NCI-H446 (cell line): ENCODE measurements at places on chromosomes 4 and X.
A peak's percentile ranks its signal among the peaks of the same experiment; 100 is the strongest.

DNA sequence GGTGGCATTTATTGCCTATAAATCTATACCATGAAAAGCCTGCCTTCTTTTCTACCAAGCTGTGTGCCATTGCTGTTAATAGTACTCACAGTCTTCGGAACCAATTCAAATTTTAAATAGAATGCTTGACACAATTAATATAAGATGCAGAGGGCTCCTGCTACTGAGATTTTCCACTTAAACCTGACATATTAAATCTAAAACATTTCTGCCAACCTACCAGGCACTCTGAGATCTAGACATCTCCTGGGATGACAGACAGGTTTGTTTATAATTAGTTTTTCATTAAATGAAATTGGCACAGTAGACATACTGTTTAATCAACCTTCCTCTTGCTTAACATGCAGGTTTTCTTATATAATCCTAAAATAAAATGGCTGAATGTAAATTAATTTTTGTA is 117.3 kb upstream of the CBR4 start:
- no peak for DNase-seq

DNA sequence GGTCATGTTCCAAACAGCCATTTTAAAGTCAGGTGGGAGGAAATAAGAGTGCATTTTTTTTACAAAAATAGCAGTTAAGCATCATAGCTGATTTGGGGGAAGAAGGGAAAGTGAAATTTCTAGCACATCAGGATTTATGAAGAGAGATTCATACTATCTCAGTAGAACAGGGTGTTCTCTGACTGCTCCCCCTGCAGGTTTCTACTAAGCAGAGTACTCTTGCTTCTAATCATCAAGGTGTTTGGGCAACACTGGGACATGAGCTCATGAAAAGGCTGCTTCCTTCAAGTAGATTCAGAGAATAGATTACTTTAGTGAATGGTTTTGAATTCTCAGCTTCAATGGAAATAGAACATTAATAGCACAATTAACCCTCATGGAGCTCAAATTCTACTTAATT is 591.4 kb upstream of the PCDH10 start:
- DNase-seq, result no peak

DNA sequence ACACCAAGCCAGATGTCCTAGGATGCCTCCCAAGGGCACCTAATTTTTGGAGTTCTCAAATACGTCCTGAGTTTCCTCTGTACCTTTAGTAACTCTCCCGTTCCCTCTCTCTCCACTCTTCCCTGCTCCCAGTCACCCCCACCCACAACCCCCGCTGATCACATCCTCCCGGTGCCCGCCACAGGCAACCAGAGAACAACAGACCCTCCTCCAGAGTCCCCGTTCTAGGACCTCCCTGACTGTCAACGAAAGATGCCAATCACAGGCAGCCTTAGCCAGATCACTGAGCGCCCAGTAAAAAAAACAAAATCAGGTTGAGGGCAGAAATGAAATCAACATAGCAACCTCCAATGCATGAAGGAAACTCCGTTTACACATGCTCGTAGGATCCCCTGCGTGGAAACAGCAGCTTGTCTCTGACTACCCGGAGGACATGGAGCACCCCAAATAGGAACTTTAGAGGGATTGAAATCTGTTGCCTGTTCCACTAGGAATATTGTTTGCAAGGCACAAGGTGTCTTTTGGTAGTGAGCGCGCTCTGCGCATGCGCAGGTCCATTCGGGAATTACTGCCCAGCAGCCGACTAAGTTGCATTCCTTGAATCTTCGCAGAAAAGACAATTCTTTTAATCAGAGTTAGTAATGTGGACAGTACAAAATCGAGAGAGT is at the start of gene GABRB1:
Gene GABRB1, plus strand, starts transcription at position 557 of the 668 bp plus-strand sequence.
- peak; percentile 21 for DNase-seq

- no peak for DNase-seq
These were observed 189.1 kb upstream of the RBPJ start for GRCh38 chr4:26131711-26132110.

DNA sequence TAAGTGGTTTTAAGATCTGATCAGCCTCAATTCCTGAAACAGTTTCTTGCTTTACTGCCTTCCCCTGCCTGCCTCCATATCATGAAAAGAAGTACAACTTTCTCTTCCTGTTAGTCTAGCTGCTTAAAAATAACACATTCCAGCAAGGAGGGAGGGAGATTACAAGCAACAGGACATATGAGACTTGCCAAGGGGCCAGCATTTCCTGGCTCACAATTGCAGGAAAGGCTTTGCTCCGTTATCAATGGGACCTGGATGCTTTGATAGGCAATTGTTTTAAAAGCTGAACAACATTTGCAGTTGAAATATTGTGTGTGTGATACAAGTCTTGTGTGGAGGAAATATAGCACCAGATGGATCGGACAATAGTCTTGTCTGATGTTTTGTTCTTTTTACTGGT is 425.0 kb downstream of the FAT4 start:
- no peak for DNase-seq

DNA sequence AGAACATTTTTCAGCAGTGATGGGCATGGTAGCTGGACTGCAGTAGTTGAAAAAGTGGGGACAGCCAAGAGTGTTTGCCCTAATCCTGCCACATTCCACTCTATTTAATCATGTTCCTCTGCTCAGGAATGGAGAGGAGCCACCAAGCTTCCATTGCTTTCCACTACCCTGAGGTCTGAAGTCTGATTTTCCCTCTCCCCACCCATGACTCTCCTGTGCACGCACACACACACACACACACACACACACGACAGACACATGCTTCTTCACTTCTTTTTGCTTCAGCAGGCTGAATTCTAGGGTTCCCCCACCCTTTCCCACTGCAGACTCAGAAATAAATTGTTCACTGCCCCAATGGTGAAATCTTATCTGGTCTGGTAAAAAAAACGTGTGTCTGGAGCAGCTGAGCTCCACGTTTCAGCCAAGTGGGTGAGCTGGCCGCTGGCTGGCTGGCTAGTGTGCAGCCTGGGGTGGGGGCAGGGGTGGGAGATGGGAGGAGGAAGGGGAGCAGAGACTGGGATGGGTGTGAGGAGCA is 142.7 kb upstream of the NALF2 start:
- DNase-seq, result no peak

DNA sequence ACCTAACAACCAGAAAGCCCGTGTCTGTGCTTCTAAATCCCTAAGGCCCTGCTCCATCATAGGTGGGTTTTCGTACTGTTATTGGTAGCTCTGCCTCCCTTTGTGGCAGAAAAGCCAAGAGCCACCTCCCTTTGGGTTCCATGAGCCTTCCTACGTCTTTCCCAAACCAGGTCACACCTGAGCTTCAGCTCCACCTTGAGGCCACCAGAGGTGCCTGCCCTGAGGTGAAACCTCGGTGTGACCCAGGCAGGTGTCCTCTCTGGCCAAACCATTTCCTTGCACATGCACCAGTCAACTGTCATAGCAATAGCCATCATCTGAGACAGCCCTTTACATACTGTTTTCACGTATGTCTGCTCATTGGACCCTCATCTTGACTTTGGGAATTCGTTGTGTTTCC is 188.0 kb upstream of the RBPJ start:
- DNase-seq, result no peak

- peak; percentile 11 for DNase-seq
These were observed 51.2 kb upstream of the SHISA3 start for GRCh38 chr4:42345962-42346544.

GRCh38 chr4:58688568-58688967 is 1578.4 kb upstream of the IGFBP7 start:
- DNase-seq, result no peak

GRCh38 chrX:43840265-43840664 is 42.0 kb downstream of the MAOB start:
- no peak for DNase-seq

DNA sequence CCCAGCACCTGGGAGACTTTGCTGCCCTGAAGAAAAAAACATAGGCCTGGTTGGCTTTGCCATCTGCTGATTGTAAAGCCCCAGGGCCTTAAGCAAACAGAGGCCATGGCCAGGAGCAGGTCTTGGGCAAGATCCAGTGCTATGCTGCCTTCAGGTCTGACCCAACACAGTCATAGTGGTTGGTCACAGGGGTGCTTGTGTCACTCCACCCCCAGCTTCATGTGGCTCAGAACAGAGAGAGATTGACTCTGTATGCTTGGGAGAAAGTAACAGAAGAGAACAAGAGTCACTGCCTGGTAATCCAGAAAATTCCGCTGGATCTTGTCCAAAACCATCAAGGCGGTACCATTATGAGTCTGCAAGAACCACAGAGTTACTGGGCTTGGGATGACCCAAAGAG is 24.4 kb upstream of the SMARCA5 start:
- DNase-seq, result no peak

GRCh38 chr4:10129196-10130177 is 12.9 kb upstream of the WDR1 start:
- DNase-seq, result no peak

DNA sequence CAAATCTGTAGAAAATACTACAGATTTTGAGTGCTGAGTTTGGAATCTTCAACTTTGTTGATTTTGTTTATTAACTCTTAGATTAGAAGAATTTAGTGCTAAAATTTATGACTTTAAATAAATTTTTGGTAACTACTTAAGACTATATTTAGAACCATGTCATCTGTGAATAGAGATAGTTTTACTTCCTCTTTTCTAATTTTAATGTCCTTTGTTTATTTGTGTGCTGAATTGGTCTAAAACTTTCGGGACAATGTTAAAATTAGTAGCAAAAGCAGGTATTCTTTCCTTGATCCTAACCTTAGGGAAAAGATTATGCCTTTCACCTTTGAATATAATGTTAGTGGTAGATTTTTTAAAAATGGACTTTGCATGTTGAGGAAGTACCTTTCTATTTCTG is 119.7 kb upstream of the CXorf51A start:
- DNase-seq, result no peak

DNA sequence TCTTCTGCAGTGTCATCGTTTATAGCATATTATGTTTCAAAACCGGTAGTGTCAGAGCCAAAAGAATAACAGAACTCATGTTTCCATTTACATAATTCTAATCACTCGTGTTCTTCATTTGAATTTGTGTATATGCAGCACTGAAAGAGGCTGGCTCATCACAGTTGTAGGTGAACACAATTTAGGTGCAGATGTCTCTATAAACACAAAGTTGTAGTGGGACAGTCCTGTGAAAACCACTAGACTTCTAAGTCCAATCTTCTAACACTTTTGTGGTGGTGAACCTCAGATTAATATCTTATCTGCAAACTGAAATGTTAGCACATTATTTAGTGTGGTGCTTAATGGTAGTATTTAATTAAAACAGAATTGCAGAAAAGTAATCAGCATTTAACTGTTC is 872.4 kb downstream of the C4orf33 start:
- DNase-seq, result no peak

- no peak for DNase-seq
These were observed 55.8 kb downstream of the WWC2 start for GRCh38 chr4:183154701-183155391.

- no peak for DNase-seq
These were observed 37.4 kb downstream of the CCKAR start for GRCh38 chr4:26452565-26453531.

DNA sequence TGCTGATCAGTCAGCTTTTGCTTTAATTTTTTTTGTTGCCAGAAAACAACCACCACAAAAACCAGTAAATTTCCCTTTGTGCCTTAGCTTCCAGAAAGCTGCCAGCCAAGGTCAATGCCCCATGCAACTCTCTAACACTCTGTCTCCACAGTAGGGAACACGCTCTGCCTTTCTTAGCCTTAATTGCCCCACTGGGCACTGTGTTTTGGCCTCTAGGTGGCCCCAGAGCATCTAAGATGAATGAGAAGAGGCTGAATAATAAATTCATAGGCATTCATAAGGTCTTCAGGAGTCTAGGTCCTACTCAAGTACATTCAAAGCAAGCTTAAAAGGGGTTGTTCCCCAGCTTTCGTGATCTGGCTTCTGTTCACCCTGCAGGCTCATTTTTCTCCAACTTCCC is 57.7 kb upstream of the PASD1 start:
- DNase-seq, result no peak

GRCh38 chr4:15918484-15919129 is 19.9 kb downstream of the FGFBP1 start:
- no peak for DNase-seq

GRCh38 chr4:71614621-71615020 is 169.3 kb downstream of the GC start:
- DNase-seq, result no peak

- no peak for DNase-seq
These were observed 91.7 kb downstream of the CORIN start for GRCh38 chr4:47746122-47746521.

DNA sequence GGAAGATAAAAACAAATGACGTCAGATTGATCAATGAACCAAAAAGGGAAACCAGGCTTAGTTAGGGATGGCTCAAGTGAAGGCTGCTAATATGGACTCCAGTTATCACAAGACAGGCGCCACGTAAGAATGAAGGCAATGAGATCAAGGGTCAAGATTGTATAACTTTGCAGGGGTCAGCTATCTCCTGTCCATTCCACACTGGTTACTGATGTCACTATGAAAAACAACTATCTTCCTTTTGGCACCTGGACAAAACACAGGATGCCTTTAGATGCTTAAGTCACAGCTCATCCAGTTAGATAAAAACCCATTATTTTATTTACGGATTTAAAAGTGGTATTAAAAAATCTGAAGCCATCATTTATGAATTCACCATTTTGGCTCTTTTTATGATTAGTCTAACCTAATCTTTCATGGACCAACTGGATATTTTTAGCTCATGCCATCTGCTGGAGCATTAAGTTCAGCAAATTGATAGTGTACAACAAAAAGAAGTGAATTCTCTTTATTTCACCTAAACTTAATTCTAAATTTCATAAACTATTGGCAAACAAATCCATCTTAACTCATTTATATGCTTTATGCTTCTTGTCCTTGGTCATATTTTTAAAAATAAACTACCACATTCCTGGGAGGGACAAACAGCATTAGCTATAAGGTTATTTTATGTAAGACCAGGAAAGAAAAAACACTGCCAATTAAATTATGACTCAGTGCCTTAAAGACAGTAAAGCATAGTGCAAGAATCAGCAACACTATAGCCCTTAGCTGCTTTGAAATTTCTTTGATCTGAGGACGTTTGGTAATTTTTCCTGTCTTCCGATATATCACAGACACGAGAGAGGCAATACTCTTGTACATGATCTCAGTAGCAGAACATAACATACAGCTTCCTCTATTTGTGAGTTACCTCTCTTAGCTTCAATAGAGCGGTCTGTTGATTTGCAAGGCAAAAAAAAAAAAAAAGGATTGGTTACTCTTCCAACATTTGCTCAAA is 27.0 kb downstream of the DHX15 start:
- no peak for DNase-seq

- DNase-seq, result no peak
These were observed 767.2 kb downstream of the RAB28 start for GRCh38 chr4:12716896-12717295.

DNA sequence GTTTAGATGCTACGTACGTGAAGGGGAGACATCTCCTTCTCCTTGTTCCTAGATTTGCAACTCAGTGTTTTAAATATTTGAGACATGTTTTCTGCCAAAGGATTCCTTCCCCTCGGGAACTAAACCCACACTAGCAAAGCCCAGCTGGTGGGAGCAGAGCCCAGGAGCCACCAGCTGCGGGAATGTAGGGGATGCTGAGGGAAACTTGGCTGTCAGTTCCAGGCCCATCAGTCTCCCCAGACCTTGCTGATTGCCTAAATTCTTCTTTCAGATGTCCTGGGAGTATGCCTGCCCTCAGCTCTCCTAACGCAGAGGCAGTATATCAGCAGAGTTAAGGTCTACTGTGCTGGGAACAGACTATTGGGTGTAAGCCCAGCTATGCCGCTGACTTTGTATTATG is 630.0 kb upstream of the TENM3 start:
- no peak for DNase-seq
